Calu3 (cell line): ENCODE measurements at places on chromosomes 2 and 18.

- DNase-seq: no peak
- H3K4me3 ChIP-seq: no peak overlapping the region
- H3K27ac ChIP-seq: no peak overlapping the region
- no peaks in the 10 kb centered on the region for H3K4me1 ChIP-seq
Measured at GRCh38 chr2:216927163-216927562, 67.3 kb upstream of the TNP1 start.

- no peaks in the 10 kb centered on the region for H3K27me3 ChIP-seq
- peaks cover 23% of the 10 kb centered on the region for H3K4me1 ChIP-seq
- peak overlapping the region; percentile 75 for H3K27ac ChIP-seq
- H3K4me3 ChIP-seq: peak overlapping the region; percentile 80
- H3K36me3 ChIP-seq: peaks cover 36% of the 10 kb centered on the region
- peak; percentile 86 for DNase-seq
Measured at GRCh38 chr2:112481050-112481527, 867 bp upstream of the TTL start.

- no peak overlapping the region for H3K4me3 ChIP-seq
- DNase-seq: no peak
- no peaks in the 10 kb centered on the region for H3K36me3 ChIP-seq
- H3K4me1 ChIP-seq: no peaks in the 10 kb centered on the region
- no peak overlapping the region for H3K27ac ChIP-seq
Measured at GRCh38 chr2:240294514-240294913, 140.9 kb upstream of the GPC1 start.

- no peaks in the 10 kb centered on the region for H3K4me1 ChIP-seq
- no peak overlapping the region for H3K4me3 ChIP-seq
- H3K27me3 ChIP-seq: no peaks in the 10 kb centered on the region
- no peak overlapping the region for H3K27ac ChIP-seq
- DNase-seq: no peak
Measured at GRCh38 chr2:139386401-139386800, 606.2 kb upstream of the NXPH2 start.

GRCh38 chr2:74554820-74555531 lies 456 bp downstream of the DOK1 start:
- H3K27me3 ChIP-seq: peaks cover 5% of the 10 kb centered on the region
- peak overlapping the region; percentile 46 for H3K4me3 ChIP-seq
- H3K36me3 ChIP-seq: peaks cover 24% of the 10 kb centered on the region
- H3K27ac ChIP-seq: no peak overlapping the region

- H3K4me3 ChIP-seq: no peak overlapping the region
- no peaks in the 10 kb centered on the region for H3K36me3 ChIP-seq
- no peaks in the 10 kb centered on the region for H3K4me1 ChIP-seq
- no peak for DNase-seq
- H3K27me3 ChIP-seq: no peaks in the 10 kb centered on the region
- H3K27ac ChIP-seq: no peak overlapping the region
Measured at GRCh38 chr2:57542081-57542480, 504.5 kb upstream of the VRK2 start.

- no peak overlapping the region for H3K4me3 ChIP-seq
- no peak overlapping the region for H3K27ac ChIP-seq
- H3K27me3 ChIP-seq: no peaks in the 10 kb centered on the region
- peaks cover 11% of the 10 kb centered on the region for H3K36me3 ChIP-seq
- DNase-seq: no peak
Measured at GRCh38 chr2:8636041-8636491, 45.8 kb upstream of the ID2 start.

- peak overlapping the region; percentile 58 for H3K27ac ChIP-seq
- peak overlapping the region; percentile 92 for H3K4me3 ChIP-seq
- no peaks in the 10 kb centered on the region for H3K27me3 ChIP-seq
- peaks cover 55% of the 10 kb centered on the region for H3K4me1 ChIP-seq
Measured at GRCh38 chr2:46699934-46700256, 215.7 kb downstream of the MCFD2 start.

GRCh38 chr2:40283111-40283909 lies 168.6 kb downstream of the SLC8A1 start:
- DNase-seq: no peak
- H3K36me3 ChIP-seq: no peaks in the 10 kb centered on the region
- H3K27me3 ChIP-seq: no peaks in the 10 kb centered on the region
- no peak overlapping the region for H3K27ac ChIP-seq

GRCh38 chr2:182954789-182955188 lies 83.5 kb downstream of the NCKAP1 start:
- no peak overlapping the region for H3K4me3 ChIP-seq
- H3K36me3 ChIP-seq: peaks cover 17% of the 10 kb centered on the region
- no peak for DNase-seq
- no peak overlapping the region for H3K27ac ChIP-seq
- peaks cover 6% of the 10 kb centered on the region for H3K4me1 ChIP-seq

GRCh38 chr2:27736890-27737204 lies 34.7 kb upstream of the MRPL33 start:
- H3K4me3 ChIP-seq: no peak overlapping the region
- no peaks in the 10 kb centered on the region for H3K36me3 ChIP-seq
- H3K27me3 ChIP-seq: no peaks in the 10 kb centered on the region
- DNase-seq: no peak

DNA sequence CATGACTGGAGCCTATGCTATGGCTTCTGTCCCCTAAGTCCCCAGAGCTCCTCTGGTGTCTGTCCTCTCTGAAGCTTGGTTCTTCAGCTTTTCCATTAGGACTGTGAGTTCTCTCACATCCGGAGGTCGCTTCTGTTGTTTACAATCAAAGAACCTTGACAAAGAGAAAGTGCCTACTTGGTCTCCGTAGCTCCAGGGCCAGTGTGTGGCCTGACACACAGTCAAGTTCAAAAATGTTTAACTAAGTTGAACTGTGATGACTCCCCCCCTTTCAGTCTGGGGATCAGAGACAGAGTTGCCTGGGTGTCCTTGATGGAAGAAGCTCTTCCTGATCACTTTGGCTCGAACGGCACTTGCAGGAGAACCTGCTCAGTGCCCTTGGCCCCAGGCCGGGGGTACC lies 26.3 kb upstream of the YWHAQ start:
- no peak overlapping the region for H3K4me3 ChIP-seq
- peaks cover 32% of the 10 kb centered on the region for H3K27me3 ChIP-seq
- H3K36me3 ChIP-seq: no peaks in the 10 kb centered on the region
